ENCODE measurements at places on chromosomes 12 and 14. TPM values are rescaled to one million over a fixed set of nuclear protein-coding genes. Genes with fewer than 3 reads are reported as not detected.

Gene SEC23A
- total RNA-seq, result 43.7 TPM

GRCh38 chr14:69695322-69696203 is 71.4 kb upstream of the SRSF5 start:
- no peaks in the 10 kb centered on the region for H3K27me3 ChIP-seq
- no peak overlapping the region for H3K4me3 ChIP-seq
- peaks cover 14% of the 10 kb centered on the region for H3K36me3 ChIP-seq

DNA sequence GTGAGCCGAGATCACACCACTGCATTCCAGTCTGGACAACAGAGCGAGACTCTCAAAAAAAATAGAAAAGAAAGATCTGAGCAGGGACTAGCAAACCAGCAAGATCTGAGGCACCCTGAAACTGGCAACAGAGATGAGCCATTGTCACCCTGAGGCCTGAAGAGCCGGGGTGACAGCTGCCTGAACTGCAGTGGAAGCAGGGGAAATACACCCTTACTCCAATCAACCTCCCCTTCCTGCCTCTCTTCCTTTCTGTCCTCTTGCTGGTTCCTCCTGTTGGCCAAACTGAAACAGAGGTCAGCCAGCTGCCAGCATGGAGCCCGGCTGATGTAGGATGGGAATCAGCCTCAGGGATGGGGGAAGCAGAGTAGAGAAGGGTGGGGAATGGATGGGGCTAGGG is 192.0 kb downstream of the CHST11 start:
- peaks cover 39% of the 10 kb centered on the region for H3K4me1 ChIP-seq
- H3K36me3 ChIP-seq, result peaks cover 39% of the 10 kb centered on the region
- H3K27ac ChIP-seq, result no peak overlapping the region
- no peak overlapping the region for H3K4me3 ChIP-seq
- H3K27me3 ChIP-seq, result no peaks in the 10 kb centered on the region

DNA sequence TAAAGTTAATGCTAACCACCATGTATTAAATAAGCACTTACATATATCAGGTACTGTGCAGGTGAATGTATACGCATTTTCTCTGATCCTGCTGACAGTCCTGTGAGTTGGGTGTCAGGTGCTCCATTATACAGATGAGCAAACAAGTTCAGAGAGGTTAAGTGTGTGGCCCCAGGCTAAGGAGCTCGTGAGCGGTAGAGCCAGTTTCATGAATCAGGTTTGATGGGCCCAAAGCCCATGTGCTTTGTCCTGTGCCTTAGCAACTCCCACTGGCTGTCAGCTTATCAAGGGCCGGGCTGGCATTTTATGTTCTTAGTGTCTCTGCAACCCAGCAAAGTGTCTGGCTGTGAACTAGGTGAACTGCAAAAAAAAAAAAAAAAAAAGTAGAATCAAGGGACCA is 701.2 kb upstream of the TBX3 start:
- no peak overlapping the region for H3K27ac ChIP-seq
- no peaks in the 10 kb centered on the region for H3K4me1 ChIP-seq
- DNase-seq, result no peak
- no peaks in the 10 kb centered on the region for H3K36me3 ChIP-seq
- H3K27me3 ChIP-seq, result no peaks in the 10 kb centered on the region

- no peak for DNase-seq
- no peaks in the 10 kb centered on the region for H3K4me1 ChIP-seq
- no peaks in the 10 kb centered on the region for H3K36me3 ChIP-seq
- H3K4me3 ChIP-seq, result no peak overlapping the region
- no peak overlapping the region for H3K27ac ChIP-seq
These were observed 153.1 kb downstream of the HMGA2 start for GRCh38 chr12:65977384-65977783.

Gene KRT83
- not detected for total RNA-seq

Gene SPIC
- not detected for total RNA-seq

DNA sequence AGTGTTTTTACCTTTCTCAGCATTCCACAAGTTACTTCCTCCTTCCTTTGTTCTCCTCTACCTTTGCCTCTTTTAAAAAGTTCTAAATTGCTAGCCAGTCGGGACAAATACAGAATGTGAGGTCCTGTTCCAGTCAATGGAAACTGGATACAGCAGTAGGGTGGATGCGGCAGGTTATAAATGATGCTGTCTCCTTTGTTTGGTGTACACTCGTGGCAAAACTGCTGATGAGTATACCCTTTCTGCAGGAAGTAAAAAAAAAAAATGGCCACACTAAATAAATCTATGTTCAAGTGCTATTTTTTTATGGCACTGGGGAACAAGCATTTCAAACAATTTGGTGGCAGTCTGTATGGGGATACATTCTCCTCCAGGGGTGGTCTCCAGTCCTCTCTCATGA is 27.5 kb downstream of the KLRK1 start:
- H3K36me3 ChIP-seq, result peaks cover 46% of the 10 kb centered on the region
- H3K27me3 ChIP-seq, result no peaks in the 10 kb centered on the region
- DNase-seq, result no peak
- H3K4me3 ChIP-seq, result no peak overlapping the region
- peak overlapping the region; percentile 48 for H3K27ac ChIP-seq

Gene OAS2
- 276 TPM for total RNA-seq

DNA sequence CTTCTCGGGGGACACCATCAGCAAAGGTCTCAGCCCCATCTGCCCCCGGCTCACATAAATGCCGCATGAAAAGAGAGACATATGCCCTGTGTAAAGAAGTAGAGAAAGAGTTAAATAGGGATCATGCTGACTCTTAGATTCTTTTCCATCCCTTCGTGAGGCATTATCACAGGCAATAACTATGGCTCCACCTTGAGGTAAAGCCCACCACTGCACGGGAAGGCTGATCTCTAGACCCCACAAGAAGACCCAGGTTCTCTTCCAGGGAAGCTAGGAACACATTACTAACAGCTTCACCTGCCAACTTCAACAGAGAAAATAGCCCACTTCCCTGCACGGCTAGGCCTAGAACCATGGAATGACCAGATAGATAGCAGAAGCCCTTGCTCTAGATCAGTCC is 14.1 kb upstream of the NOP2 start:
- DNase-seq, result no peak
- H3K27ac ChIP-seq, result no peak overlapping the region
- peaks cover 56% of the 10 kb centered on the region for H3K36me3 ChIP-seq
- no peaks in the 10 kb centered on the region for H3K27me3 ChIP-seq

Gene STAC3
- total RNA-seq, result 5.4 TPM

- no peaks in the 10 kb centered on the region for H3K36me3 ChIP-seq
- H3K4me3 ChIP-seq, result no peak overlapping the region
- DNase-seq, result no peak
- H3K4me1 ChIP-seq, result no peaks in the 10 kb centered on the region
These were observed 107.6 kb downstream of the MGAT4C start for GRCh38 chr12:86148612-86149011.

Gene FLRT2
- total RNA-seq, result not detected

DNA sequence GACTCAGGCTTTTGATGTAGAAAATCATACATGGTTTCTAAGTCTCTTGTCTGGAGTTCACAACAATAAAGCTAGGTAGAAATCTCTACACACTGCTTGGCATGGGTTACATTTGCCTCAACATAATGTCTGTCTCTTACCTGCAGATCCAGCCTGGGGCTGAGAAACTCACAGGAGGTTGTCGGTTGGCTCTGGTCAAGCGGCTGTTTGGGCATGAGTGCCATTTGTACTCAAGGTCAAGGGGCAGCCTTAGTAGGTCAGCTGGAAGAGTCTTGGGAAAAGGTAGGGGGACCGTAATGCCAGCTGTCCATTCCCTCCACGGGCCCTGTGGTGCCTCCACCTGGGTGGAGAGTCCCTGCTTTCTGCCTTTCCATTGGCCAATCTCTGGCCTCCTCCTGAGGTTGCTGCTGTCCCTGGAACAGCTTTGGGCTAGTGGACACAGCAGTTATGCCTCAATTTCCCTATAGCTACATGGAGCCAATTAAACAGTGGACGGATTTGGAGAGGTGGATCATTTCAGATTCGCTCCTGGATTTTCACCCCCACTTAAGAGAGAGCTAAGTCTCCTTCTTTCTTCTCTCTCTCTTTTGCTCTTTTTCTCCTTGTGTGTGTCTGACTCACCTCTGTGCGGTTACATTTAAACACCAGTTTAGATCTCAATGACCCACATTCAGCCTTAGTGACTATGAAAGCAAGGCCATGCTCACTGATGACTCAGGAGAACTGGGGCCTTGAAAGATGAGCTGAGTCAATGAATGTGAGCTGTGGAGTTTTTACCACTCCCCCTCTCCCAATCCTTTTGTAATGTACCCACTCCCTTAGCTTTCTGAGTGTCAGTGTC is 132.8 kb upstream of the HIF1A start:
- H3K4me3 ChIP-seq, result no peak overlapping the region
- peak overlapping the region; percentile 64 for H3K27ac ChIP-seq
- peaks cover 13% of the 10 kb centered on the region for H3K36me3 ChIP-seq
- peak; percentile 75 for DNase-seq
- H3K4me1 ChIP-seq, result peaks cover 52% of the 10 kb centered on the region

DNA sequence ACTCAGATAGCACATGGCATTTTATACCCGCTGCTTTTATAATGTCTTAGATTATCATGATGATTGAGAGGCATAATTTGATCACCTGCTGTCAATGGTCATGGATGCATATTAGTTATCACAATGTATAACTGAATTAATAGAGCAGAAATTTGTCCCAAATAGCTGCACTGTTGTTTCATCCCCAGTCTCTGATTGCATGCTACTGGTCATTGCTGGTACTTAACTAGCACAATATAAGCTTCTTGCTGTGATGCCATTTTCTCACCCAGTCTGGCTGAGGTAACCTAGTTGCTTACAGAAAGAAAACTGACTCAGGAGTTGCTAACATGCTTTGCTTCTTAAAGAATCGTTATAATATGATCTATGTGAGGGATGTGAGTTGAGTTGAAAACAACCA is 76.8 kb upstream of the PLEKHA5 start:
- no peak overlapping the region for H3K27ac ChIP-seq
- H3K27me3 ChIP-seq, result no peaks in the 10 kb centered on the region
- no peaks in the 10 kb centered on the region for H3K4me1 ChIP-seq
- DNase-seq, result no peak

DNA sequence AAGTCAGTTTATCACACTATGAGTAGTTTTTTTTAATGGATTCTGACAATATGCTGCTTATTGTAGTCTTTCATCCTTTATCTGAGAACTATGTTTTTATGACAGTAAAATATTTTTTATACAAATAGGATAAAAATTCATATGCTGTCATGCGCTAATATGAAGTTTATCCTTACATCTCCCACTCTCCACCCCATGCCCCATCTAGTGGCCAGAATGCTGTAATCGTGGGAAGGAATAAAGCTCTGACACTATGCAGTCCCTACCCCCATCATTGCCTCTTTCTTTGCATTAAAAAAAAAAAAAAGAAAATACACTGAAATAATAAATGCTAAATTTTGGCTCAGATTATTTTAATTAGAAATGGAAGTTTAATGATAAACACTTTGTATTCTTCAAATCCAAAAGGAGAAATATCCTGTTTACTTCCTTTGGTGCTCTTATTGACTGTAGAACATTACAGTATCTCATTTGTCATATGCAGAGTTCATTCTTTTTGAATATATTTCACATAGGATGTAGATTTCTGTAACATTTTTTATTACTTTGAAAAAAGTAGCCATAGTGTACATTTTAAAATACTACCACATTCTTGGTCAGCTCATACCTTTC is 145.9 kb upstream of the SLCO1C1 start:
- no peaks in the 10 kb centered on the region for H3K4me1 ChIP-seq
- no peaks in the 10 kb centered on the region for H3K27me3 ChIP-seq
- H3K4me3 ChIP-seq, result no peak overlapping the region
- DNase-seq, result no peak
- no peak overlapping the region for H3K27ac ChIP-seq
- H3K36me3 ChIP-seq, result no peaks in the 10 kb centered on the region

GRCh38 chr12:119692997-119693396 is 25.1 kb downstream of the PRKAB1 start:
- no peaks in the 10 kb centered on the region for H3K27me3 ChIP-seq
- H3K4me1 ChIP-seq, result no peaks in the 10 kb centered on the region

- no peak overlapping the region for H3K27ac ChIP-seq
- peak; percentile 23 for DNase-seq
- H3K4me1 ChIP-seq, result no peaks in the 10 kb centered on the region
These were observed 275.5 kb downstream of the DPF3 start for GRCh38 chr14:72618424-72618823.

DNA sequence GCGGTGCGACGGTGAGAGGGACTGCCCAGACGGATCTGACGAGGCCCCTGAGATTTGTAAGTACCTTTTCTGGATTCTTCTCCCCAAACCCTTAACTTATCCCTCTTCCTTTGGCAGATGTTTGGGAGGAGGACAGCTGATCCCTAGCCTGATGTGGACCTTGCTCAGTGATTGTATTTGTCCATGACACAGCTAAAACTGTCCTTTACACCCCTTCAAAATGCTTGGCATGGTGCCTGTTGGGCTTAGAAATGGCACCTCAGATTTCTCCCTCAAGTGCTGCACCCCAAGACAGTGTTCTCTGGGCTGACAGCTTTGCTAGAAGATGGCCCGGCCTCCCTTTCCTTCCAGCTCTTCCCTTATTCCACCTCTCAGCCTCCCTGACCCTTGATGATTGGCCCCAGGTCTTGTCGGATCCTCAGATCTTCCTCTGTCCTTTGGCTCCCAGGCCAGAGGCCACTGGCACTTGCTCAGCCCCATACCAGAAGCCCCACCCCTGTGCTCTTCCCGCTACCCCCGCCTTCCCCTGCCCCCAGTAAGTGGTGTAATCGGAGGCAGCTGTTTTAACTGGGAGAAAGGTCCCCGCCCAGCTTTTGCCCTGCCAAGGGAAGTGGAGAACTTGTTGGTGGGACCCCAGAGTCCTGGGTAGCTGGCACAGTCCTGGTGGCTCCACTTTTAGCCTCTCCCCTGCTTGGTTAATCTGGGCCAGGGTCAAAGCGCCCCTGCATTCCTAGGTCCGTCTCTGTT is 8.7 kb downstream of the LRP1-AS start:
- no peaks in the 10 kb centered on the region for H3K36me3 ChIP-seq
- no peak overlapping the region for H3K27ac ChIP-seq
- no peak overlapping the region for H3K4me3 ChIP-seq

Gene SLC25A21
- not detected for total RNA-seq

GRCh38 chr12:47849261-47849660 is 29.6 kb upstream of the HDAC7 start:
- H3K4me3 ChIP-seq, result no peak overlapping the region
- peaks cover 40% of the 10 kb centered on the region for H3K36me3 ChIP-seq
- H3K4me1 ChIP-seq, result peaks cover 6% of the 10 kb centered on the region
- DNase-seq, result no peak

- H3K36me3 ChIP-seq, result no peaks in the 10 kb centered on the region
- H3K27me3 ChIP-seq, result no peaks in the 10 kb centered on the region
- H3K4me1 ChIP-seq, result peaks cover 22% of the 10 kb centered on the region
- H3K4me3 ChIP-seq, result peak within 1 kb of the TSS; percentile 74
- peak within 1 kb of the TSS; percentile 78 for H3K27ac ChIP-seq
These were observed at the start of gene KLHDC1 for GRCh38 chr14:49692811-49693734. Gene KLHDC1 (plus strand): TSS chr14:49693120. CDS start chr14:49693195, 75 bp downstream.
